ENCODE measurements at places on chromosomes 2 and 18.

DNA sequence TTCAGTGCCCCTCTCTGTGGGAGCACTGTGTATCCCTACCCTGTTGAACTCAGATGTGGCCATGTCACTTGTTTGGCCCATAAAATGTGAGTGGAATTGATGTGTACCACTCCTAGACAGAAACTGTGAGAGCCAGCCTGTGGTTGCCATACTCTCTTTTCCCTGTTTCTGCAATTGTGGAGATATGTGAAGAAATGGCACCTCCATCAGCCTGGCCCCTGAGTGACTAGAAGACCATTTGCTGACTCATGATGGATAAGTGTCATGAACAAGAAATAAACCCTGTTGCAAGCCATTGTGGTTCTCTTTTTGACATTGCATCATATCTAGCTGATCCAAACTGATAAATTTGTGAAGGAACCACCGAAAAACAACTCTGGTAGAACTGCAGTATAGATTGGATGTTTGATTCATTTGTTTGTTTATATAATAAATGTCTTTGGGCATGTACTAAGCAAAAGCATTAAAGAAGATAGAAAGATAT is 214.5 kb upstream of the FBXO11 start:
- no peak for DNase-seq

GRCh38 chr2:48759682-48760081 is 4.2 kb upstream of the LHCGR start:
- no peak for DNase-seq

DNA sequence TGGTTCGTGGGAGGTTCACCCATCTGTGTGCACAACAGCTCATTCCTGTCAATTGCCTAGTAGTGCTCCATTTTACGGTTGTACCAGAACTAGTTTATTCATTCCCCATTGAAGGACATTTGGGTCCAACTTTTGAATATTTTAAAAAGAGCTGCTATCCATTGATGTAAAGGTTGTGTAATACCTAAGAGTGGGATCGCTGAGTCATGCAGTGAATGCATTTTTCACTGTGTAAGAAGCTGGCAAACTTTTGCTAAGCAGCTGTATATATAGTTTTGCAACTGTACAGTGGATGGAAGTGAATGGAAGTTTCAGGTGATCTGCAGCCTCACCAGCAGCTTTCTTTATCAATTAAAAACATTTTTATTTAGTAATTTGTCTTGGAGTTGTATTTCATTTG is 104.5 kb downstream of the DCDC2C start:
- no peak for DNase-seq

- DNase-seq: no peak
Measured at GRCh38 chr2:151150331-151151320, 111.0 kb downstream of the RBM43 start.

GRCh38 chr2:233442028-233442310 is 87.7 kb downstream of the DGKD start:
- DNase-seq: no peak

GRCh38 chr2:108986916-108987510 is 2.0 kb downstream of the EDAR start:
- DNase-seq: no peak

GRCh38 chr18:48979944-48980890 is 29.5 kb upstream of the SMAD7 start:
- DNase-seq: no peak

- DNase-seq: no peak
Measured at GRCh38 chr2:85853499-85854165, 35.2 kb downstream of the ST3GAL5 start.

GRCh38 chr2:64259312-64259711 is 115.1 kb upstream of the PELI1 start:
- DNase-seq: peak; percentile 81

DNA sequence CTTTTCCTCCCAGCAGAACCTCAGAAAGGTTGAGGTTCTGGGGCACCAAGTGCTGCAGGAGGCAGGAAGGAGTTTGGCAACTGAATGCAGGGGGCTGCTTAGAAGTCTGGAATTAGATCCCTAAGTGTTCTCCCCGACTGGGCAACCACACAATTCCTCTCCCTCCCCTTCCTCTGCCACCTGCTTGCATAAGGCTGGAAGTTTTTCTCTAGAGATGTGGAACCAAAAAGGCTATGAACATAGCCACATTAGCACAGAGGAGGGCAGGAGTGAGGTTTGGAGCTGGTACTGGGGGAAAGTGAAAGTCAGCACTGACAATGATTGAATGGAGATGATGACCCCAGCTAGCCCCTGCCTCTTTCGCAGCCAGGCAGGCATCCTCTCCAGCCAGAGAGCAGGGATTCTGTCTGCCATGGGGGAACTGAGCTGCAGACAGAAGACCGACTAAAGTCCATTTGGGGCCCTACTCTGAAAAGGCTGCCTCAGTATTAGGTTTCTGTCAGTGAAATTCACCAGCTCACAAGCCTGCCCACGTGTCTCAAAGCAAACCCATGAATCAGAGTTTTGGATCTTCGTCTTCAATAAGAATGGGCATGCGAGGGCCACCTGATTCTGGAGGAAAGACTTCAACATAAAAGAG is 87.9 kb upstream of the ITGA6 start:
- DNase-seq: no peak

GRCh38 chr2:211439011-211439410 is 882.6 kb downstream of the CPS1 start:
- DNase-seq: no peak

- DNase-seq: no peak
Measured at GRCh38 chr2:10864861-10865636, 46.7 kb upstream of the KCNF1 start.

DNA sequence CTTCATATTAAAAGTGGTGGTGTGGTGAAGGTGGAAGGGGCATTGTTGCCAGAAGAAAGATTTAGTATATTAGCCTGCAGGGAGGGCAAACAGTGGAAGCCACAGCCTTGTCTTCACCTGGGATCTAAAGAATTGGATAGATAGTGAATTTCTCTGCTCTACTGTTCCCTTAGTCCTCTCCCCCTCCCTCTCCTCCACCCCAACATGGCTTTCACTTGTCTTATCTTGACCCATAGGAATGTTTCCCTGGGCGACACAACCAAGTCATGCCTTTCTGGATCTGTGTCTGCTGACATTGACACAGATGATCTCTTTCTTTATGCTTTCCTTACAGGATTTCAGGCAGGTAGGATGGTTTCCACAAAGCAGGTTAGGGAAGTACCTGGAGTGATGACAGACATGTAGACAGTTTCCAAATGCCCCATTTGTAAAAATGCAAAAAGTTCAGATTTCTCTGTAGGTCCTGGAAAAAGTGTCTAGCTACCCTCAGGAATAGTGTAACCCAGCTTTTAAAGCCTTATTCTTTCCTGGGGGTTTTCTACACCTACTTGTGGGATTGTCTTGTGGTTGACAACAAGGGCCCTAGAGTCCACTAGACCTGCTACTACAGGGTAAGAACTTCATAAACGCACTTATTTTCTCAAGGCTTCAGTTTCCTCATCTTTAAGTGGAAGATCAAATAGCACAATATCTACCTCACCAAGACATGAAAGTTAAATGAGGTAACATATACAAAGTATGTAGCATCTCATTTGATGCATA is 184.2 kb upstream of the SP5 start:
- no peak for DNase-seq
